Inflammatory macrophage (primary cell): ENCODE measurements at places on chromosomes 1 and 21.

DNA sequence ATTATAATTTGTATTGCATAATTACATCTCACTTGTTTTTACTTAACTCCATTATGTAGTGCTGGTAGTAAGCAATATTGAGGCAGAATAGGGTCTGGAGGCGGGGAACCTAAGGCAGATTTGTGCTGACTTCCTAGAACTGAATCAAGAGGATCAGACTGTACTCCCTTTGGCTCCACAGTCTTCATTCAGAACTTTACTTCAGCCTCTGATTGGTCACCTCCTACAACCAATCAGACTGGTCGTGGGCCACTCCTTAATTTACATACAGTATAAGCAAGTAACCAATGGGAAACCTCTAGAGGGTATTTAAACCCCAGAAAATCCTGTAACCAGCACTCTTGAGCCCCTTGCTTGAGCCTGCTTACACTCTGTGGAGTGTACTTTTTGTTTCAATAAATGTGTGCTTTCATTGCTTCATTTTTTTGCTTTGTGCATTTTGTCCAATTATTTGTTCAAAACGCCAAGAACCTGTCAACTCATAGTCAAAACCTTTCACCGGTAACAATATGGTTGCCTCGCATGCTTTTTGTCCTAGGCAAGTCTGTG, 31.6 kb downstream of the ZBTB8OS start:
- DNase-seq = no peak

GRCh38 chr1:58735586-58735985, 35.7 kb upstream of the MYSM1 start:
- DNase-seq = no peak

GRCh38 chr1:75126611-75127101, 7.5 kb upstream of the LHX8 start:
- no peak for DNase-seq

GRCh38 chr1:206770531-206771337, at the start of gene IL19:
Gene IL19, plus strand, starts transcription at chr1:206770773. Its CDS starts 65,890 bp downstream, at chr1:206836663.
- peak; percentile 86 for DNase-seq

GRCh38 chr1:26529405-26529654, 231 bp upstream of the RPS6KA1 start:
- no peak for DNase-seq

GRCh38 chr1:229856009-229856650, 210.9 kb upstream of the GALNT2 start:
- DNase-seq = no peak

DNA sequence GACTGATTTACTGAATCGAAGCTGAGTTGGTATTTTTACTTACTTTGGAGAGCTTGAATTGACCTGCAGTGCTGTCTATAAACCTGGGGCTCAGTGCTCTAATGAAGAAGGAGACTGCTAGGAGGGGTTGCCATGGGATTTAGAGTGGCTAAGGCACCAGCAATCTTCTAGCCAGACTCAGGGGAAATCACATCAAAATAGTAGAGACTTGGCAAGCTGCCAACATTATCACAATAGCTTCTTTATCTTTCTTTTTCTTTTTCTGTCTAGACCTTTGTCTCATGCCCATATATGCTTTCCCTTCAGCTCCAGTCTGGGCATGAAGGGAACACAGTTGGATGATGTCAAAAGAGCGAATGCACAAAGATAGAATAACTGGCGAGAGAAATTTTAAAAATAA, 301.1 kb upstream of the DPYD start:
- no peak for DNase-seq

- no peak for DNase-seq
Measured at GRCh38 chr1:208775841-208776240, 531.7 kb upstream of the PLXNA2 start.

GRCh38 chr1:220922951-220923350, 43.7 kb downstream of the HLX start:
- DNase-seq = no peak

GRCh38 chr1:94438692-94439276, 20.6 kb downstream of the ABCD3 start:
- no peak for DNase-seq

DNA sequence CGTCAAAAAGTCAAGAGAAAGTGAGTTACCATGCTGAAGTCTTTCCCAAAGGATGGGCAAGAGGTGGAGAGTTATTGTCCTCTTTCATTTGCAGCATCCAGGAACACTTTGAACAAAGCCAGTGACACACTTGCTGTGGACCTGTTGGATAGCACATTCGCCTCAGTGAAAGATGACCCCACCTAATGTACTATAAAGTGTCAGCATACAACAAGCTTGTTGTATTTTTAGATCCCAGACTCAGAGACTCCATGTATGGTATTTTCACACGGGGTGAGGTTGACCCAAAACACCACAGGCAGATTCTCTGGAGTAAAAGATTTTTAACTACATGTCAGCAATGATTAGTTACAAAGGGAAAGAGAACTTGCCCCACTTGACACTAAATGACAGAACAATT, 273.8 kb downstream of the PTBP2 start:
- DNase-seq = no peak
